ENCODE measurements at places on chromosomes 13 and 19.

- no peak for DNase-seq
These were observed 50.5 kb upstream of the IRS2 start for GRCh38 chr13:109836629-109837607.

GRCh38 chr13:22801402-22802003, 379.3 kb upstream of the SGCG start:
- DNase-seq: peak; percentile 1

DNA sequence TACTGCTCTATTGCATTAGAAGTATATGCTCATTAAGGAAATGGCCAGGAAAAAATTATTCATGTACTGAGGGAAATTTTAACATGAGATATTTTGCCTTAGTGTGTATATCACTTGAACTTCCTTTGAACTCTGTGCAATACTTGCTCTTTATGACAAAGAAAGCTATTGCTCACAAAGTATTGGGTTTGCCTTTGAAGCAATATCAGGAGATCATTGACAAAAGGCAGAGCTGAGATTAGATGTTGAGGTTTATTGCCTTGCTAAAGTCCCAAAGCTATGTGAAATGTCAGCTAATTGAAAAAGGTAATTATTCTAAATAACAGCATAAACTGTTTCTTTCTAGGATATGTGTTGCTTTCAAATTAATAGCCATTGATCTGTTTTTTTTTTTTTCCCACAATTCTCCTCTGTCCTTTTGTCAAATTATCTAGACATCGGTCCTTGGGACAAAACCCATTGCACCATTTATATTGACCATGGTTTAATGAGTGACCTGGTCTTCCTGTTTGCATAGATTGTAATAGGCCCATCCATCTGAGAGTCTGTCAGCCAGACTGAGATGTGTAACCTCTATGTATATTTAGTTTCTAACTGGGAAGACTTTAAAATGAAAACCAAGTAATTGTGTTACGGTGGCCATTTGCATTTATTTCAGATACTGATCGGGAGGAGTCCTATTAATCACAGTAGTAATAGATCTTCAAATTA, 752.7 kb upstream of the GPC6 start:
- DNase-seq: no peak

DNA sequence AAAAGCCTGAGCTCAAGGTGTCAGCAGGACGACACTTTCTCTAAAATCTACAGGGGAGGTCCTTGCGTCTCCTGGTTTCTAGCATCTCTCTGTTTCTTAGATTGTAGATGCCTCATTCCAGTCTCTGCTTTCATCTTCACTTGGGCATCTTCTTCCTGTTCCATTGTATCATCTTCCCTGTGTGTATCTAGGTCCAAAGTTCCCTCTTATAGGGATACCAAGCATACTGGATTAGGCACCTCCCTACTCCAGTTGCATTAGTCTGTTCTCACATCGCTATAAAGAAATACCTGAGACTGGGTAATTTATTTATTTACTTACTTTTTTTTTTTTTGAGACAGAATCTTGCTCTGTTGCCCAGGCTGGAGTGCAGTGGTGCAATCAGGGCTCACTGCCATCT, 91.3 kb upstream of the ABCC4 start:
- no peak for DNase-seq

GRCh38 chr19:13718733-13719132, 45.6 kb upstream of the MRI1 start:
- DNase-seq: peak; percentile 98

GRCh38 chr19:33522371-33522662, 726 bp upstream of the PEPD start:
- DNase-seq: no peak

DNA sequence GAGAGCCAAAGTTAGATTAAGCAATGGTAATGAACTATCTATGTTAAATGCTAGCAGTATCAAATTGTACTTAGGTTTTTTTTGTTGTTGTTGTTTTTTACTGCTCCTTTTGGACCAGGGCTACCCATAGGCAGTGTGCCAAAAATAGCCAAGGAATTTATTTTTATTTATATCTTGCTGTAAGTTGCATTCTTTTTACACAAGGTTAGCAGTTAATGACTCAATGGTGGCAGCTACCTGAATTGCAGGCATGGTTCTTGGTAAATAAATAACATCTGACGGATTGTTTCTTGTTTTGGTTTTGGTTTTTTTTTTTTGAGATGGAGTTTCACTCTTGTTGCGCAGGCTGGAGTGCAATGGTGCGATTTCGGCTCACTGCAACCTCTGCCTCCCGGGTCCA, 194.8 kb upstream of the TSC22D1 start:
- DNase-seq: no peak

DNA sequence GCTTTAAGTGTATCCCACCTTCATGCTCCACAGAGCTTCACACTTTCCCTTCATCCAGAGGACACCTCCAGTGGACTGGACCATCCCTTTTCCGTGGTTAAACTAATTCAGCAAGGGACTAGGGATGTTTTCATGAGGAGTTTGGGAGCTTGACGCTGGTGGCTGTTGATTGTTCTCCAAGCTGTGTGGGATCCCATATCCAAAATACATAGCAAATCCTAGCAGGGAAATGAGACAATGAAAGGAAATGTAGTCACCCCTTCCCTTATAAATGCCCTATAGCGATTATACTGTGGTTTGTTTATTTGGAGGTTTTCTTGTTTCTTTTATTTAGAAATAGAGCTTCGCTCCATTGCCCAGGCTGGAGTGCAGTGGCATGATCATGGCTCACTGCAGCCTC, 31.6 kb upstream of the DPRX start:
- DNase-seq: no peak

- peak; percentile 19 for DNase-seq
These were observed 30.0 kb downstream of the MYH14 start for GRCh38 chr19:50233308-50233910.

DNA sequence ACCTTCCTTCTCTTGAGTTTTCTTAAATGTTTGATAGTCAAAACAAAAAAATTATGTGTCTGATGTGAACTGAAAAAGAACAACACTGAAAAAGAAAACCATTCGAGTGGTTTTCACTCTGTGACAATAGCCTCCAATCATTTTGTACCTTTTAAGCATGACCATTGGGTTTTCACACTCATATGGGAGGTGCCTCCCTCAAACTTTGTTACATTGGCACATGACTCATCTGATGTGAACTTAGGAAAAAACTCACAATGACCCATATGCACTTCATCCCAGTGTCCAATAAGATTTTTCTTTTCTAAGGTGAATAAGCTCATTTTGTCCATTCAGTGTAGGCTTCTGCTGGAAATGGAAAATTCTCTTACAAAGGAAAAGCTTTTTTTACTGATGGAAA, 66.6 kb upstream of the XPO4 start:
- no peak for DNase-seq

- DNase-seq: peak; percentile 75
These were observed 712 bp downstream of the BBC3 start for GRCh38 chr19:47230054-47230920.

- no peak for DNase-seq
These were observed 22.8 kb downstream of the KLF12 start for GRCh38 chr13:74111399-74111798.

DNA sequence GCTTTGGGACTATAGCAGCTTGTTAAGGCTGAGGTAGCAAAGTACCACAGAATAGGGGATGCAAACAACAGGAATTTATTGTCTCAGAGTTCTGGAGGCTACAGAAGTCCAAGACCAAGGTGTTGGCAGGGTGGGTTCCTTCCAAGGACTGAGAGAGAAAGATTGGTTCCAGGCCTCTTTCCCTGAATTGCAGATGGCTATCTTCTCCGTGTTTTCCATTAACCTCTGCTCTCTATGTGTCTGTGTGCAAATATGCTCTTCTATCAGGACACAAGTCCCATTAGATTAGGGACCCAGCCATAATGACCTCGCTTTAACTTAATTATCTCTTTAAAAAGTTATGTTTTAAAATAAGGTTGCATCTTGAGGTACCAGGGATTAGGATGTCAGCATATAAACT, 1732.9 kb upstream of the SLC10A2 start:
- no peak for DNase-seq

- no peak for DNase-seq
These were observed 746 bp downstream of the RAB3D start for GRCh38 chr19:11338569-11339253.

- DNase-seq: no peak
These were observed 70.3 kb downstream of the PIBF1 start for GRCh38 chr13:72852207-72852606.

DNA sequence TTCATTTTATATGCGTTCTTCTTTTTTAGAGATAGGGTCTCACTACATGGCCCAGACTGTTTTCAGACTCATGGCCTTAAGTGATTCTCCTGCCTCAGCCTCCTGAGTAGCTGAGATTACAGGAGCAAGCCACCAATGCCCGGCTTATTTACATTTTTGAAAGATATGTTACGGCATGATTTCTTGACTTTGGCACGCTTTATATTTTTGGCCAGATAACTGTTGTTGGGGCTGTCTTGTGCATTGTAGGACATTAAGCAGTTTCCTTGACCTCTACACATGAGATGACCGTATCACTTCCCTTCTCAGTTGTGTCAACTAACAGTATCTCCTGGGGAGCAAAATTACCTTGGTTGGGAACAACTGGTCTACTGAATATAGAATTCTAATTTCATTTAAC, 28.9 kb upstream of the CLDN10 start:
- no peak for DNase-seq

- DNase-seq: no peak
These were observed 2.5 kb downstream of the KPTN start for GRCh38 chr19:47481460-47482052.

DNA sequence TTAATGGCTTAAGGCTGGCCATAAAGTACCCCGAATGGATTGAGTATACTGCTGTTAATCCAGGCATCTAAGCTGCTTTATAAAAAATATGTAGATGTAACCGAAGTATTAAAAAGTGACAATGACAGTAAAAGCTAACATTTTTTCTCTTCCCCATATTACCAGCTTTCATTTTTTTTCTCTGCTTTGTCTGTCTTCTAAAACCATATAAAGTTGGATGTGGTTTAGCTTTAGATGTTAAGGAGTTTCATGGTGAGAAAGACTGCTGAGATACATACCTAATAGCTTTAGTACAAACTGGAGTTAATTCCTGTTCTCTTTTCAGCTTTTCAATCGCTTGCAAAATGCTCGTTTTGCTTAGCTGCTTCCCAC, 838 bp downstream of the AKAP11 start:
- no peak for DNase-seq

DNA sequence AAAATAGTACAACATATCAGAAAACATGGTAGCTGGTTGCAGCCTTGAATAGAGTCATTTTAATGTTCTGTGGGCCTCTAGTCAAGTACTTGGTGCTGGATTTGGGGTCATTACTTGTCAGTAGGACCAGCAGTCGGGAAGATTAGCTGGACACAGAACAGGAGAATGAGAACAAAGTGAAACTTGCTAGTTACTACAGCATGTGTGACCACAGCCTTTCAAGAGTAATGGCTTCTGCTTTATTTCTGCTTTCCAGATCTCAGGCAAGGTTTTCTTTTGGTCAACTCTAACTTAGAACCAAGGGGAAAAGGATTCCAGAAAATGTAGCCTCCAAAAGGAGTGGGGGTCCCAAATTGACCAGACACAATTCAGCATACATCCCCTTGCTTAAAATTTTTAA, 17.1 kb upstream of the VWA8 start:
- no peak for DNase-seq

- DNase-seq: no peak
These were observed 971 bp upstream of the ANKRD10 start for GRCh38 chr13:110915874-110916206.

GRCh38 chr13:113428871-113429607, 24.2 kb downstream of the ADPRHL1 start:
- DNase-seq: no peak
